ENCODE measurements at places on chromosomes 4 and X. TPM values are rescaled to one million over a fixed set of nuclear protein-coding genes. Genes with fewer than 3 reads are reported as not detected.

The CXCL11 gene
- not detected for total RNA-seq

The TLL1 gene
- 0.31 TPM for total RNA-seq

The ADH7 gene
- total RNA-seq = not detected

The HTR2C gene
- not detected for total RNA-seq

The NAT8L gene
- total RNA-seq = 1.6 TPM

The EOLA1 gene
- total RNA-seq = 6.2 TPM
